ENCODE measurements at places on chromosomes 1 and 21. TPM values are rescaled to one million over a fixed set of nuclear protein-coding genes. Genes with fewer than 3 reads are reported as not detected.

The CATSPERE gene
- 1.0 TPM for polyA plus RNA-seq

The NT5C1A gene
- 3.1 TPM for polyA plus RNA-seq

The NES gene
- polyA plus RNA-seq = 96.9 TPM

The KCND3 gene
- polyA plus RNA-seq = 26.2 TPM

The CRYAA gene
- polyA plus RNA-seq = not detected

The LCE1E gene
- not detected for polyA plus RNA-seq

Data from spinal cord (tissue), 10 donors.